SJSA1 (cell line): ENCODE measurements at places on chromosomes 5 and 9. TPM values are rescaled to one million over a fixed set of nuclear protein-coding genes. Genes with fewer than 3 reads are reported as not detected.

DNA sequence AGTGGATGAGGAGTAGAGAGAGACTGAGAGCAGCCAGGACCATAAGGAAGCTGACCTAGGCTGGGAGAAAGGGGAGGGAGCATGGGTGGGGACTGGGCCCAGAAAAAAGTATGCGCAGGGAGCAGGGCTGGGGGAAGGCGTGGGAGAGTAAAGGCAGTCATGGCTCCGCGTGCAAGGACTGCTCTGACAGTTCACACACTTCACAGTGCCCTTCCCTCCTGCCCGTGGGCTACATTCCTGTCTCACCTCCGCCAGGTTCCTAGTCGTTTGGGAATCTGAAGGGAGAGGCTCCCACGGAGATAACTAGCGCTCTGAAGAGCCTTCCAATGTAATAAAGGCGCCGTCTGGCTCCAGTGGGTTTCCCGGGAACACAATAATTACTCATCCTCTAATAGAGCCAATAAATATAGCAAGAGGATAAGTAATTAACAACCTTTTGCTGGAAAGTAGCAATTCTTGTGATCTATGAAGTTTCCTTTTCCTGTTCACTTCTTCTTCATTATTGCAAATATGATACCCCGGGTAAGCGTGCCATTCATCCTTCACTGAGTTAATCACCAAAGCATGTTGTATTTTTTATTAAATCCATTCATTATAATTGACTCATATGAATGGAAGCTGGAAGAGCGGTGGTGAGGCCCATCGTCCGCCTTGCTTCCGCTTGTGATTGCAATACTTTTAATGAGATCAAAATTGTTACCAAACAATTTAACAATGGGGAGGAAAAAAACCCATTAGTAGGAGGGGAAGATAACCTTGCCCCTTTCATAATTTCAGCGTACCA, 39.3 kb downstream of the TTLL11 start:
- DNase-seq: no peak

LCN1 gene
- total RNA-seq: not detected in 2 replicates

- DNase-seq: no peak
Observed at GRCh38 chr5:178334861-178335260, 102.3 kb upstream of the PHYKPL start.

- no peak for DNase-seq
Observed at GRCh38 chr5:139690064-139690802, 42.1 kb downstream of the CXXC5 start.

- no peak for DNase-seq
Observed at GRCh38 chr9:122078557-122078956, 14.6 kb downstream of the TTLL11 start.

MARCOL gene
- total RNA-seq: not detected in 2 replicates

PANK3 gene
- total RNA-seq: 77.0 and 105 TPM in 2 replicates
